ENCODE measurements at places on chromosomes 12 and 14.

DNA sequence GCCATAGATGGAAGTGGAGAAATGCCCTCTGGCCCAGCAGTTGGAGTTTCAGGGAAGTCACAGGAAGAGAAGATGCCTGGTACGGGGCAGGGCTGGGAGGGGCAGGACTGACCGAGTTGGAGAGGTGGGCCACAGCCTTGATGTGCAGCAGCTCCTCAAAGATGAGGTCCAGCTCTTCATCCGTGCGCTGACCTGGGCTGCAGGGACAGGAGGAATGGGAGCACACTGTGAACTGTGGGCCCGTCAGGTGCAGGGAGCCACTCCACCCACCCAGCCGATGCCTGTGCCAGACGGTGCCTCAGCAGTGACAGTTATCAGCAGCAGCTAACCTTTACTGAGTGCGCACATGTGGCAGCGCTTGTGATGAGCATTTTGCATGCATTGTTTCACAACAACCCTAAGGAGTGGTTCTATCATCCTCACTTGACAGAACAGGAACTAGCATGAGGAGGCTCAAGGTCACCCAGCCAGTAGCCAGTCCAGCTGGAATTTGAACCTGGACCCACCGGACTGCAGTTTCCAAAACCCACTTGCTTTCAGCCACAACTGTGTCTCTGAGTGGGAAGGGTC, 8.4 kb downstream of the RAPGEF3 start:
- no peak for DNase-seq

DNA sequence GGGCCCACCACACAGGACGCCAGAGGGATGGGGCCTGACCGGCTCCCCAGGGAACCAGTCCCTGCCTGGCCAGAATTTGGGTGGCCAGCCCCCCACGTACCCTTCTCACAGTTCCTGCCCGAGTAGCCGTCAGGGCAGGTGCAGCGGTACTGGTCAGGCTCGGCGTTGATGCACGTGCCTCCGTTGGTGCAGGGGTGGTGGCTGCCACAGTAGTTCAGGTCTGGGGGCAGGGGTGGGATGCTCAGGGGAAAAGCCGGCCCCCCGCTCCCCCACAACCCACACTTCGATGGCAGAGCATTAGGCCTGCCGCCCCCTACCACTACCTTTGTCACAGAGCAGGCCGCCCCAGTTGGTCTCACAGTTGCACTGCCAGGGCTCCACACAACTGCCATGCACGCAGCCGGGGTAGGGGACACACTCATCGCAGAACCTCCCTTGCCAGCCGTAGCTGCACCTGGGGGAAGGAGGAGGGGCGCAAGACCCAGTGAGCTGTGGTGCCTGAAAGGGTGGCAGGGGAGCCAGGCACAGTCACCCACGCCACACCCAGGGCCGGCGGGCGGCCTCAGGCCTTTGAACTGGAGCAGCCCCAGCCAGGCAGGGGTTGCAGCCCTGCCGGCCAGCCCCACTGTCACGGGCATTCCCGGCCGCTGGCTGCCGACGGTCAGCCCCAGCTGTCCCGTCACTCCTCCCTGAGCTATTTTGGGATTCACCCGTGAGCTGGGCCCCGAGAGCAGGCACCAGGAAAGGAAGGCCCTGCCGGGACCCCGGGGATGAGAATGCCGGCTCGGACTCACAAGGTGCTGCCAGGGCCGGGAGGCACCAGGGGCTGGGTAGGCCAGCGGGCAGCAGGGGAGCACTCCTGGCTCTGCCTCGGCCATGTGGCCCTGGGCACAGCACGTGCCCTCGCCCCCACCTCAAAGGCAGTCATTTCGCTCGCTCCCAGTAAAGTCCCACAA, 16.5 kb downstream of the JAG2 start:
- no peak for DNase-seq

GRCh38 chr12:12714276-12715021, 2.7 kb upstream of the CDKN1B start:
- no peak for DNase-seq

DNA sequence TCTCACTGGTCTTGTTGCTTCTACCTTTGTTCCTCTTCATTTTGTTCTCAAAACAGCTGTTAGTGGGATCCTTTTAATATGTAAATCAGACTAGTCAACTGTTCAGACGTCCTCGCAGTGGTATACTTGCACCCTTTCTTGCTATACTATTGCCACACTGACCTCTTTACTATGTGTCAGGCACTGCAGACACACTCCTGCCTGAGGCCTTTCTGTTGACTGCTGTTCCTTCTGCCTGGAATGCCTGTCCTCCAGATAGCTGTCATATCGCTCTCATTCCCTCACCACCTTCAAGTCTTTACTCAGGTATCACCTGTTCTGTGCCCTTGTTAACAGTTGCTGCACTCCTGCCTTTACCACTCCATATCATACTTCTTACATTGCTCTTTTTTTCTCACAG, 90.0 kb upstream of the TMEM263 start:
- DNase-seq: peak; percentile 11

DNA sequence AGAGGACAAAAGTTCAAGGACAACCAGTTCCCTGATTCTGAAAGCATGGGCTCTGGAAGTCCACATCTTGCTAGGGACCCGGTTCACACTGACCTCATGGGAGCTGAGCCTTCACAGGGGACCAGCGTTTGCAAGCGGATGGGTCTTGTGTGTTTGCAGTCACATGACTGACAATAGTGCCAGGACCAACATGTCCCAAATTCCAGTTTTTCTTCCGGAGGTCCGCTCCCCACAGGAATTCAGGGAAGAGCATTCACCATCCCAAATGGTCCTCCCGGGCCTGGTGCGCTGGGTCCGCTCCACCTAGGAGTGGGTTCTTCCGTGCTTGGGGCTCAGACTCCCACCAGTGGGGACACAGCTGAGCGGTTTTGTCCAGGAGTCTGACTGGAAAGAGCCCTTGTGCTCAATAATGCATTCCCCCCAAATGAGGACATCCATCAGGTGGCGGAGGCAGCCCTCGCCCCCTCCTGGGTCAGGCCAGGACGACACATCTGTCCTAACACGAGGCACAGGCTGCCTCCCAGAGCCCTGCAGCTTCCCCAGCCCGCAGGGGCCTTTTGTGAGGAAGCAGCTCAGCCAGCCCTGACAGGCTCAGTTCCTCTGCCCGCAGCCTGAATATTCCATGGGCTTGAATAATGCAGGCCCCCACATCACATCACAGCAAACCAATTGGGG, 91.8 kb upstream of the BCL11B start:
- no peak for DNase-seq

GRCh38 chr12:2961705-2962104, 2.5 kb downstream of the TEAD4 start:
- DNase-seq: no peak

DNA sequence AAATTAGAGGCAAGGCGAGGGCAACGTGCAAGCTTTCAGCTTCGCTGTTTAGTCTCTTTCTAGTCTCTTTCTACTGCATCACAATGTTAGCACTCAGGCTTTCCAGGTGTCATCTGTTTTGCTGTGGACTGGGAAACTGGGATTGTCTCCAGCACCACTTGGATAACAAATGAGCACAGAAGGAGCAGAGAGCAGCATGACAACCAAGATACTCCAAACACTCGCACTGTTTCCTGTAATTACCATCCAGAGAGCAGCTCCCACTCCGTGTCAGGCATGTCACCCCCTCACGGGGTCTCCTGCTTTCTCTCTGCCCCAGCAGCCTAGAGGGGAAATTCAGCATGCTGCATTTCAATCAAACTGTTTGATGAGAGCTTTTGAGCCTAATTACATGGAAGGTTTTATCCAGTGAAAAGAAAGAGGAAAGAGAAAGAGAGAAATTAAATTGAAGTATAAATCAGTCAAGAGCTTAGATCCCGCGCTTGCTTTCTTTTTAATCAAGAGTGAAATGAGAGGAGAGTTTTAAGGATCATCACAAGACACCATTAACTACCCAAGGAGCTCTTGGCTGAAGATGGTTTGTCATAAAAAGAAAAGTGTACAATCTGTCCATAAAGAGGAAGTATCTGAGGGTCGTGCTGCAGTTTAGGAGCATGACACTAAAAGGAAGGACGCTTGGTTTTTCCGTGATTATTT, 917.7 kb downstream of the DIO2 start:
- DNase-seq: no peak

- peak; percentile 21 for DNase-seq
Observed at GRCh38 chr14:92135269-92135668, 13.5 kb downstream of the CPSF2 start.

DNA sequence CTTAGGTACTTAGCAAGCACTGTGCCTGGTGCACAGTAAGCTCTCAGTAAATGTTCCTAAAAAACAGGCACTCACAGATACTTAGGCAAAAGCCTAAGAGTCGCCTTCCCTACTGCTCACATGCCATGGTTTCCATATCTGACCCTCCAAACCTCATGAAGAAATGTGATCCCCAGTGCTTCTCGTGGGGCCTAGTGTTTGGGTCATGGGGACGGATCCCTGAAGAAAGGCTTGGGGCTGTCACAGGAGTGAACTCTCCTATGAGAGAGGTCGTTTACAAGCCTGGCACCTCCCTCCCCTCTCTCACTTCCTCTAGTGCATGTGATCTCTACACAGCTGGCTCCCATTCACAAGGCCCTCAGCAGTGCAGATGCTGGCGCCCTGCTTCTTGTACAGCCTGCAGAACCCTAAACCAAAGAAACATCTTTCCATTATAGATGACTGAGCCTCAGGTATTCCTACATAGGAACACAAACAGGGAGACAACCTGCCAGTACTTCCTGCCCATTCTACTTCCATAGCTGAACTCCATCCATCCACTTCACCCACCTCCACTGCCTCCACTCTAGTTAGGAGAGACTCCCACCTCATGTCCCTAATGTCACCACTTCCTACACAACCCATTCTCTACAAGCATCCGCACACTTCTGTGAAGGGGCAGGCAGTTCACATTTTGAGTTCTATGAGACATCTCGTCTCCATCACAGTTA, 2.9 kb downstream of the SLC15A4 start:
- DNase-seq: no peak

DNA sequence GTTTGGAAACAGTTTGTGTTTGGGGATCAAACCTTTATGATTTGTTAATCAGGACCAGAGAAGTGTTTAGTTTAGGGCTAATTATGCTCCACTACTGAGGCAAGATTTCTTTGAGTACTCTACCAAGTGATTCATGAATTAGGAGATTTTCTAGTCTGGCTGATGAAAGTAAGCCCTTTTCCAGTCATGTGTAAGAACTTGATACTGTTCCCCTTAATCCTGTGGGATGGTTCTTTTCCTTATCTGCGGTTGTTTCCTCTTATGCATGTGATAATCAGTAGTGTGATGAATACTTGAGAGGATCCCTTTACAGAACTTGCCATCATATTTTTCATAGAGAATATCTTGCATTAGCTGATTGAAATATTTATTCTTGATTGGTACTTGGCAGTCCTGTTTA, 42.1 kb downstream of the DYRK2 start:
- DNase-seq: no peak

GRCh38 chr12:123991372-123991951, 18.4 kb downstream of the ZNF664 start:
- DNase-seq: no peak

- no peak for DNase-seq
Observed at GRCh38 chr12:28162697-28163096, 27.6 kb upstream of the CCDC91 start.

DNA sequence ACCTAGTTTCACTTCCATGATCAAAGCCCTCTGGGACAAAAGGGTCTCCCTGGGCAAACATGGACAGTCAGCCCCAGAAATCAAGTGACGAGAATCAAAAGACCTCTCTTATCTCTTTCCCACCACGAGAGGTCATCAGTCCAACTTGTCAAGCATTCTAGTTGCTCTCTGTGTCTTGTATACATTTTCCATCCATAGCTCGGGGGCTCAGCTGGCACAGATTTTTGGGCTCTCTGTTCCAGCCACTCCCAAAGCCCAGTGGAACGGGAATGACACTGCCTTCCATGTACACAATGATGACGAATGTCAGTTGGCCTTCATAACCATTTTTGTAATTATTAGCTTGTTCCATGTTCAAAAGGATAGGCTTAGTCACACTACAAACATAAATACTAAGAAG, 29.7 kb downstream of the NOS1 start:
- DNase-seq: no peak

- DNase-seq: no peak
Observed at GRCh38 chr14:66224492-66225178, 261.5 kb upstream of the CCDC196 start.

DNA sequence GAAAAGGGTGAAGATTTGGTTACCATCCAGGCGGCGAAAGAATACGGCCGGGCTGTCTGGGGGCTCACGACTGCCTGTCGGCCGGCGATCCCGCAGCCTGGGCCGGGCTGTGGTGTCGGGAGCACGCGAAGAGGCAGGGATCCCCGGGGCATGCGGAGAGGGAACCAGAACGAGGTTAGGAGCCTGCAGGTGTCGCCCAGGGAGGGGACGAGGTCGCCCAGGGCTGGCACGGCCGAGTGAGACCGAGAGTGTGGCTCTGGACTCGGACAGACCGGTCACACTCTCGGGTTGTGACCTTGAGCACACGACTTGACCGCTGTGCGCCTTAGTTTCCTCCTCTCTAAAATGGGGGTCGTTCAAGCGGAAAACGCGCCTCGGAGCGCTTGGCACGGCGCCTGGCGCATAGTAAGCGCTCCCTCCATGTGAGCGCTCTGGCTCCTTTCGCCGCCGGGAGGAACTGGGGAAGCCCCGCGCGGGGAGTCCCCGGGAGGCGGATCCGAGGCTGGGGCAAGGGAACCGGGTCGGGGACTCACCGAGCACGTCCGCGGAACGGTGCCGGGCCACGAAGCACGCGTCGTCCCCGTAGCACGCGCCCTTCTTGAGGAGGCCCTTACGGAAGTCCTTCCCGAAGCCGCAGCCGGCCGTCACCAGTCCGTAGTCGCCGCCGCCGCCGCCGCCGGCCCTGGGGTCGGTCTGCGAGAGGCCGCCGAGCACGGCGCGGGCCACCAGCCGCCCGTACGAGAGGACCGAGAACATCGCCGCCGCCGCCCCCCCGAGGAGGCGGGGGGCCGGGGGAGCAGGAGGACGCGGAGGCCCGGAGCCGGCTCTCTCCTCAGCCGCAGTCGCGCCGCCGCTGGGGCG, 612 bp downstream of the PPTC7 start:
- peak; percentile 49 for DNase-seq

DNA sequence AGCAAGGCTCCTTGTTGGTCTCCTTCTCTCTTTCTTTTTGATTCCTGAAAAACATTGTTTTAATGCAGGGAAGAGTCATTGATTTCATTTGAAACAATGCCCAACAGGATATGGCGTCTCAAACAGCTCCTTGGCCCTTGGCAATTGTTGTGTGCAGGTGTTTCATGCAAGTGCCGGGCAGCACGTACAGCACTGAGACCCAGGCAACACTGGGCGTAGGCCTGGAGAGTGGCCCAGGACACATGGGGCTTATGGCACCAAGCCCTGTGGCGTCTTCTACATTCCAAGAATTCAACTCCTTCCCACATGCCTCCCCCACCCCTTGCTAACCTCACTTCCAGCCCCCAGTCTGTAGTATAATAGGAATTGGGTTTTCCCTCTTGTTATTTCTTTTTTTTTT, 230.4 kb downstream of the SPTSSA start:
- DNase-seq: no peak

- peak; percentile 39 for DNase-seq
Observed at GRCh38 chr12:122190842-122191668, 8.1 kb downstream of the LRRC43 start.

DNA sequence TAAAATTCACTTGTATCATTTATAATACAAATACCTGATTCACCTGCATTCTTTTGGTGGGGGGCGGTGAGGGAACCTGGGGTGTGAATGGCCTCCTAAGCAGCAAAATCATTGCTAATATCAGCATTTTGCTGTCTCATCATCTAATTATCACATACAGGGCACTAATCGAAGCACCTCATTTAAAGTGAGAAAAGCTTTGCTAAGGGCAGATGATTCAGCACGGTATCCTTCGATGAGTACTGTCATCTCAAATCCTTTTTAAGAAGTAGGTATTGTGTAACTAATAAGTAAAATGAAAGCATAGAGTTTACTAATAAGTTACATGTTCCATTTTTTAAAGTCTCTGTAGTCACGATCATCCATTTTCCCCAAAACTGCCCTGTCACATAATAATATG, 278.1 kb upstream of the SOX5 start:
- no peak for DNase-seq
